ENCODE measurements at places on chromosomes 3 and 15. TPM values are rescaled to one million over a fixed set of nuclear protein-coding genes. Genes with fewer than 3 reads are reported as not detected.

ATP13A4 gene
- total RNA-seq = 4.4 TPM

DNA sequence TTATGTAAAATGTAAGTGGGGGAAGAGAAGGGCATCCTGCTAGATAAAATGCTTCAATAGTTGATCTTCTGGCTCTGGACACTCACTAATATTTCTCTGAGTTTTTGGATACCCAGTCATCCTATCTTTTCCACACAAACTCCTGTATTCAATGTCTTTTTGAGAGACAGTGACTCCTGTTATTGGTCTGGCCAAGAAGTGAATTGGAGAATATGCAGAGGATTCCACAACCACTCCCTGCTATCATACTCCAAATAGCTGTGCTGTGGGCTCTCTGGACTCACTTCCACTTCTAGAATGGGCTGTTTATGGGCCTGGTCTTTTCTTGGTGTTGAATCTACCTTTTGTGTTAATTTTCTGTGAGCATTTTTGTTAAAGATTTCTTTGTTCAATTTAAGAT is 376.8 kb downstream of the NLGN1 start:
- no peak for DNase-seq

DNA sequence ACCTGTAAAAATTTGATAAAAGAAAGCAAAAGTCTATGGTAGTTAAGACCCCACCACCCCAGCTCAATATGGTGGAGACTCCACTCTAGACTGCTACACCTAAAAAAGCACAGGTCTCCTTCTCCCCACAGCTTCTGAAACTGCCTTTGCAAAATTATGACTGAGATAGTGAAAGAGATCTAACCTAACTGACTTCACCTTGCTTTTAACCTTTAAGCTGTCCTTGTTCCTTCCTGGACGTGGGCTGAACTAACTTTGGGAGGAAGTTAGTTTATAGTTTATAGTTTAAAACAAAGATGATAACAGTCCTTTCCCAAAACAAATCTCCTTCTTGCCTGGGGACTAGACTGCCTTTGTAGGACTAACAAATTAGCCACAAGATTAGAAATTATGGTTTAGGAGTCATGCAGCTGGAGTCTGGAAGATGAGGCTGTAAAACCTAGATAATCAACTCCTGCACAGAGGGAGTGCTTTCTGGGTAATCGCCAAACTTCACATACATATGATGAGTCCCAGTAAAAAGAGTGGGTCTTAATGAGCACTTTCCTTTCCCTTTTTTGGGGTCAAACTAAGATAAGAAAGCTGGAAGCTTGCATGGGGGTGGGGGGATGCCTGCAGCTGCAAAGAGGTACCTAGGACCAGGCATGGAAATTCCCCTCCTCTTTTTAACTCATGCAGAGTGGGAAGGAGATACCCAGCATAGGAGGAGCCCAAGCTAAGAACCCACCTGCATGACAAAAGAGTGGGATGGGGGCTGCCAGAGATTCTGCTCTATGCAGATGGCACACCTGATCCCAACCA is 17.5 kb downstream of the CCR8 start:
- DNase-seq = no peak

DNA sequence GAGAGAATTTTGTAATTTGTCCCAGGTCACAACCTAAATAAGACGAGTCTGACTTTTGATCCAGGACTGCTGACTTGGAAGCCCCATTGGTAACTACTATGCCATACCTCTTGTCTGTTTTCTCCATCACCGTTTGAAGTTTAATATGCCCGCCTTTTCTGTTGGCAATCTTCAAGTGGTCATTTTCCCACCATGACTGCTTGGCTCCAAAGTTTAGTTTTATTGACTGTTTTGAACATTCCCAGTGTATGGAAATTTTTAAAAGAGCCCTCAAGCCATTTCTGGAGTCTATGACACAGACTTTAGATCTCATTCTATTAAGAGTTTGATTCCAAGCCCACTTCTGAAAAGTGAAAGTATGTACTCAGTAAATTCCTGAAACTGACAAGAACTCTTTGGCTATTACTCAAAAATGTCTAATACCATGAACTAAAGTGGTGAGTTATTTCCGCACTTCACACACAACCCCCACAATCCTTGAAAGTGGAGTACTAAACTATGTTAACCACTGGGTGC is 136.7 kb upstream of the ADAMTS9 start:
- no peak for DNase-seq

DNA sequence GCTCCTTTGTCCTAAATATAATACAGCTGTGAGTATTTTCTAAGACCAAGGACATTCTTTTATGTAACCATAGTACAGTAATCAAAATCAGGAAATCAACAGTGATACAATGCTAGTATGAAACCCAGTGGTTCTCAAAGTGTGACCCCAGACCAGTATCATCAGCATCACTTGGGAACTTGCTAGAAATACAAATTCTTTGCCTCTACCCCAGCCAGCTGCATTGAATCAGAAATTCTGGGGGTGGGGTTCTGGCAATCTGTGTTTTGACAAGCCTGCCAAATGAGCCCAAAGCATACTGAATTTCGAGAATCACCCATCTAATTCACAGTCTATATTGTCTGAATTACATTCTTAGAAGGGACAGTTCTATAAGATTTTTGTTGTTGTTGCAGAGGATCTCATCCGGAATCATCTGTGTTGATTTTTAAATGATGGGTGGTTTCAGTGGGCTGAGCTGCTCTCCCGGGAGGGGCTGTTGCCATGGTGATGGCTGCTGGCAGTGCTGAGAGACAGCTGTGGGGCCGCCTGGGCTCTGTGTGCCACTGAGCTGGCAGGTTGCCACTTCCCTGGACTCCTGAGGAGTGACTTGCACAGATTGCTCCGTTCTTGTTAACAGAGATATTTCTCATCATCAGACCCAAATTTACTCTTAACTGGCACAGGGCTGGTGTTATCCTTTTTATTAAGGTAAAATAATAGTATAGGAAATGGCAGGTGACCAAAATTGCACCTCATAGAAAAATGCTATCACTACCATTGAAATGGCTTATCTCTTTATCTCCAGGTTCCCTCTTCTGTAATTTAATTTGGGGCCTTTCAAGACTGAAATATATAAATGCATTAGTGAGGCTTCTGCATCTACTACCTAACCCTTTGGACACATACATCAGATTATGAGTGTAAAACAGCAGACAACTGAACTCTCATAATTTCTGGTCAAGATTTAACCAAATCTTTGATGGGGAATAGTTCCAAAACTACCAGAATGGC is 56.5 kb downstream of the NEK11 start:
- no peak for DNase-seq

GRCh38 chr3:16289144-16289889 is 24.3 kb downstream of the OXNAD1 start:
- DNase-seq = no peak
